D721Med (cell line): ENCODE measurements at places on chromosomes 11 and 22.

DNA sequence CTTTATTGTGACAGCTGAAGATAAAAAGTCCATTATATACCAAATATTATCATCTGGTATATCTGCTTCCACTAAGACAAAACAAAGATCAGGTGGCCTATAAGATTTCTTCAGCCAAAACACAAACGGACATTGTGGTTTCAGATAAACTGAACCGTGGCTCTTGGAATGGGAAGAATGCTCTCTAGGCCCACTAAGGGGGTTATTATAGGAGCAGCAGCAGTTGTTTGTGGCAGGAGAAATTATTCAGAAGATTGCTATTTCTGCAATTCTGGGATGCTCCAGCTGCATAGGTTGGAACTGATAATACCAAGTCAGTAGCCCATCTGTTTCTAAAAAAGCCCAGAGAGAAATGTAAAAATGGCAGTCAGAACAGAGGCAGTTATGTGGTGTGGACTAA, 145.3 kb downstream of the NCAM1 start:
- no peak for DNase-seq

DNA sequence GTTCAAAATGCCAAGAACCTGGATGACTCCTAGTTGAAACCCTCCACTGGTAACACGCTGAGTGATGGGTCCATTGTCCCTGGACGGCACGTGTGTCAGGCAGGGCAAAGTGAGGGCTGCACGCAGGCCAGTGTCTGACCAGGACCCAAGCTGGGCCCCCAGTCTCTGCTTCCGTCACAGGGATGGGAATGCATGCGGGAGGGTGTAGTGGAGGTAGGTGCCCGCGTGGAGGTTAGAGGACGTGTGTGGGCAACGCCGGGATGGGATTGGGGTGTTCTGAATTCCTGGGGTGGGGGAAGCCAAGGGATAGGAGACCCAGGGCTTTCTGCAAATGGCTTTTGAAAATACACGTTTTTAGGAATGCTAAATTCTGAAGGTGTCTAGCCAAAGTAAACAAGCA, 943.3 kb downstream of the BRD1 start:
- DNase-seq = no peak

DNA sequence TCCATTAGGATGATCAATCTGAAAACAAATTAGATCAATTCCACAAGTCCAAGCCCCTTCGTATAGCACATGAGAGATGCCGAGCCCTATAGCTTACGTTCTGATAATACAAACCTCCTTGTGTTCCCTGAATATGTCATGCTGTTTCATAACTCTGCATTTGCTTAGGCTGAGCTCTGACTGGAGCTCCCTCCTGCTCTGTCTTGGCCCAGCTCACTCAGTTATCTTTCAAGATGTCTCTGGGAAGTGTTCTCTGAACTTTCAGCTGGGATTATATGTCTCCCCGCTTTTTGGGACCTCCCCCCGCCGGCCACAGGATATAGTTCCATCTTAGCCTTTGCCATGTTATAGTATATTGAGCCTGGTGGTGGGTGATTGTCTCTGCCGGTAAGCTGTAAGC, 44.0 kb downstream of the FDX1 start:
- DNase-seq = no peak

DNA sequence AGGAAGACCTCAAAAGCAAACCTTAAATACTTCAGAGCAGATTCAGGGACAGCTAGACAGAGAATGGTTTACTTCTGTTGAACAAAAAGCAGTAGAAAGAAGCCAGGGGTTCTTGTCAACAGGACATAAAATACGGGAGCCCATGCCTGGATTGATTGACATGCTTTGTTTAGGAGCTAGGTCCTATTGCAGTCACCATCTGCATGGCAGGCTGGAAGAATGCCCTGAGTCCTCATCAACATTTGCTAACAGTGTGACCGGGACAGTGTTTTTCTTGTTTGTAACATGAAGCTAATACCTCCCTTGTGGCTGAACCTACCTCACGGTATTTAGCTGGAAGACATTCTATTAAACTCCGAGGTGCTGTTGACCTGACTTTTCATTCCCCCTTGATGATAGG, 225.4 kb downstream of the NTM start:
- DNase-seq = no peak

- DNase-seq = no peak
Observed at GRCh38 chr11:131810541-131810940, 440.1 kb downstream of the NTM start.

DNA sequence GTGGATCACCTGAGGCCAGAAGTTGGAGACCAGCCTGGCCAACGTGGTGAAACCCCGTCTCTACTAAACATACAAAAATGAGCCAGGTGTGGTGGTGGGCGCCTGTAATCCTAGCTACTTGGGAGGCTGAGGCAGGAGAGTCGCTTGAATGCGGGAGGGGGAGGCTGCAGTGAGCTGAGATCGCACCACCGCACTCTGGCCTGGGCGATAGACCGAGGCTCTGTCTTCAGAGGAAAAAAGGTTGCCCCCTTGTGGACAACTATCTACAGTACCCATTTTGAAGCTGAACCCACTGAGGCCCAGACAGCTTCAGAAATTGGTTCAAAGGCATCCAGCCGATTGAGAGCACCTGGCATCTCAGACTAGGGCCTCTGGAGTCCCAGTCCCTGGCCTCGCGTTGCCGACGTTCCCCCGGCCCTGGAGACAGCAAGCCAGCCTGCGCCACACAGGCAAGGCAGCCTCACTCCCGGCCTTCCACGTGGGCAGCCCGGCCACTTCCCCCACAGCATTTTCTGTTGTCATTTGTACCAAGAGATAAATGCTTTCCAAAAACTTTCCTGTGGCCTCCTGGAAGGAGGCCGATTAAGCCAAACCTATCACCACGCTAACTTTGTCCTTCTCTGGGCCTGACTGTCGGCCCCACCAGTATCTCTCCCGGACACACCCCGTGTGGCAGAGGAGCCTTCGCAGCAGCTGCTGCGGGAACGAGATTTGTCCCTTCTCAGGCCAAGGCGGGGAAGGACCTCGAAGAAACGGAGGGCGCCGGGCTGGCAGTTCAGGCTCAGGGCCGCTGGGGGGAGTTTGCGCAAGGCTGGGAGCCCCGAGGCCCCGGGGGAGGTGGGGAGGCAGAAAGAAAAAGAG, 82.8 kb downstream of the FLI1 start:
- DNase-seq = no peak

DNA sequence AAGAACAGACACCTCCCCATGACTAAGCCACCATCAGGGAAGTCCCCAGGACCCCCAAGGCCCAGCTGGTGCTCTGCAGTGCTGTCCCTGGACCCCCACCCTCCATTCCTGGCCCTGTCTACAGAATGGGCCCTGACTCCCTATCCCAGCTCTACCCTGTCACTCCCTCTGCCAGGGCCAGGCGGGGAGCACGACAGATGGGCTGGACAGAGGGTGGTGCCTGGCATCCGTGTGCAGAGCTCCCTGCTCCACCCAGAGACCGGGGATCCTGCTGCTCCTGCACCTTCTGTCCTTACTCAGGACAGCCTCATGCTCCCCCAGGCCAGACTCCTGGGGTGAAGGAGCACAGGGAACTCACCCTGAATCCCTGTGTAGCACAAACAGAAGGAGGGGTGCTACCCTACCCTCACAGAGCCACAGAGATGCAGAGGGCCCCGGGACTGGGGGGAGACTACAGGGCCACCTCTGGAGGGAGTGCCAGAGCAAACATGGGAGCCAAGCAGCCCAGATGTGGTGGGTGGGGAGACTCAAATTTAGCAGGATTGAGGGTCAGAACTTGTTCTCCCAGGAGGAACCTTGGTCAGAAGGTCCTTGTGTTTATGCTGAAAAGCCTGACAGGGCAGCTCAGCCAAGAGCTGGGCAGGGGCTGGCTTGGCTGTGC, 2.0 kb downstream of the ARVCF start:
- DNase-seq = no peak

- DNase-seq = no peak
Observed at GRCh38 chr22:49925525-49926128, 7.2 kb downstream of the CRELD2 start.

DNA sequence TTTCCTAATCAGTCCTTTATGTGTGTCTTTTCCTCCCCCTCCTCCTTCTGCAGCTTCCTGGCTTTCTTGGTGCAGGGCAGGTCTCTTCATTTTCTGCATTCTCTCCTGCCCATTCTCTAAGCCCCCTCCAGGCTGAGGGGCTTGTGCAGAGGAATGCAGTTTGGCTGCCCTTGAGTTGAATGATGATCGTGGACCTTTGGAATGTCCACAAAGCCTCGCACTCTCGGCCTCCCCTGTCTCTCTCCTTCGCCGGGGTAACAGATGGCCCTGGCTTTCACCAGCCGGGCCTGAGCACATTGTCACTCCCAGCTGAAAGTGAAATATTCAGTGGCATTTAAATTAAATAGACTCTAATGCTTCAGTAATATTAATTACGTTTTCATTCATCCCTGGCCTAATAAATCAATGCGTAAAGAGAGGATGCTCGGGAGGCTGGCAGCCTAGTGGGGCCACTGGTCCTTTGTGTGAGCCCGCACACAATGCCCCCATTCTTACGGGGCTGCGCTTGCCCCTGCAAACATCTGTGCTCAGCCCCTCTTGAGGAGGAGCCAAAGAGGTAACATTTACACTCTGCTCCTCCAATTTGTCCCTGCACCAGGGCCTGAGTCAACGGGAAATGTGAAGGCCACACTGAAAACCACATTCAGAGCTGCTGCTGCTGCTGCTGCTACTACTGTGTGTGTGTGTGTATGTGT, 64.9 kb upstream of the PAX6 start:
- DNase-seq = no peak

DNA sequence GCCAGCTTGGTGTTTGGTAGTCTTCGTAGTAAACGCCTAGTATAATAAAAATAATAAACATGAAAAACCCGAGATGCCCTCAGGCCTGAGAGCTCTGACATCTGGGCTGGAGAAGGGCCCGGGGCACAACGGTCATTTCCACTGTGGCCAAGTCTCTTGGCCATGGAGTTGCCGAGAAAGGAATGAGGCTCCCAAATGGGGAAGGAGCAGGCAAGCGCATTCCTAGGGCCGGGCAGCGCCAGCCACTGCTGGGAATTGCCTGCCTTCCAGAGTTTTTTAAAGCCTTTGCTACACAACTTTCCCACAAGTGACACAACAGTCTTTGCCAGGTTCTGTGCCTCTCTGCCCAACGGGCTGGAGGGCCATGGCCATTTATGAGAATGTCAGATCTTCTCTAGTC, 103.4 kb downstream of the NAV2 start:
- DNase-seq = no peak

- DNase-seq = no peak
Observed at GRCh38 chr11:97123237-97123636, 733.4 kb downstream of the JRKL start.

- DNase-seq = no peak
Observed at GRCh38 chr22:23376256-23376655, 195.9 kb downstream of the BCR start.

- DNase-seq = no peak
Observed at GRCh38 chr22:19180740-19181410, 2.3 kb upstream of the SLC25A1 start.

GRCh38 chr11:26960281-26960680, 33.6 kb upstream of the FIBIN start:
- no peak for DNase-seq

GRCh38 chr11:134539285-134539684, 127.2 kb upstream of the B3GAT1 start:
- DNase-seq = no peak

- DNase-seq = no peak
Observed at GRCh38 chr22:30994960-30995359, 25.9 kb downstream of the TUG1 start.

GRCh38 chr11:57116654-57117053, 65.1 kb upstream of the LRRC55 start:
- DNase-seq = no peak

DNA sequence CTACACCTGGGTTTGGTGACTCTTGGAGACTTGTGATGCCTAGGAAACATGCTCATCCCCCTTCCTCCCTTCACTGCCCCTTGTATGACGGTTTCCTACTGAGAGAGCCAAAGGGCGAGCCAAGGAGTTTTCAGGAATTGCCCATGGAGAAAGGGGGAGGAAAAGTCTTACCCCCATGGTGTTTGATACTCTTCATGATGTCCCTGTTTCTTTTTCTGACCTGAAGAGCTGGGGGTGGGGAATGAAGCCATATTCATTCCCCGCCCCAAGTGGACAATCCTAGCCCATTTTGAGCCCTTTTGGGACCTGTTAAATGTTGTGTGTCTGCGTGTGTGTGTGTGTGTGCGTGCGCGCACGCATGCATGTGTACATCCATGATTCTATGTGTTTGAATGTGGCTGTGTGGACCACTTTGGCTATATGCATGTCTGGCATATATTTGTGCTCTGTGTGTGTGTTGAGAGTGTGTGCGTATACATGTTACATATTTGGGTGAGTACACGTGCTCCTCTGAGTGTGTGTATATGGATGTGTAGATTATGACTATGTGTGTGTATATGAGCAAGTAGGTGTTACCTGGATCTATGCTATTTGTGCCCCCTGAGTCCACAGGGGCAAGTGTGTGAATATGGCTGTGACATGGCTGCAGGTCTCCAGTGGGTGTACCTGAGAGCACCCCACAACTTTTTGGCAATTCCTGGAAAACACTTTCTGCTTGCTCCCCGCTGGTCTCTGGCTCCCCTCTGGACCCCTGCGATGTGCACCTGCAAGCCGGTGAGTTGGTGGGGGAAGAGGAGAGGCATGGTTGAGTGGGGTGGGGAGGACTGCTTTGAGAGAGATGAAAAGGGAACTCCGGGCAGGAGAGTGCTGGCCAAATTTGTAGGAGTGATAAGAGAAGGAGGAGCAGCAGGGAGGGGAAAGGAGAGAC, 24.6 kb downstream of the OTOG start:
- DNase-seq = no peak

- DNase-seq = no peak
Observed at GRCh38 chr11:86801364-86801763, 1.0 kb downstream of the PRSS23 start.

DNA sequence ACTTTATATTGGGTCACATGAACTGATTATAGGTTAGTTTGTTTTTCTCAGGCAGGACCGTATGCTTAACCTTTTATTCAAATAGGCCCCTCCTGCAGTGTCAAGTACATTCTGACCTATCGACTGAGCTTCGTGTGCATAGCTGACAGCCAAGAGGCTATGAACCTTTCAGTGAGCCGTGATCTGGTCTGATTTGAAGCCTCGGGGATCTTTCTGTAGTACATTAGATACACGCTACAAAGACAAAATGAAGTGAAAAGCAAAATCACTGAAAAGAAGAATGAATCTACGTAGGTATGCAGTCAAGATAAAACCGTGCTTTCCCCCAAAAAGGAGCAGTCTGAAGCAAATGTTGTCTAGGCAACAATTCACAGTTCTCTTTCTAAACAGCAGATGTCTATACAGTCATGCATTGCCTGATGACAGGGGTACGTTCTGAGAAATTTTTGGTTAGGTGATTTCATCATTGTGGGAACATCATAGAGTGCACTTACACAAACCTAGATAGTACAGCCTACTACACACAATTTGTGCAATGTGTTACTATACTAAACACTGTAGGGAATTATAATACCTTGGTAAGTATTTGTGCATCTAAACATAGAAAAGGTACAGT, 18.1 kb downstream of the JHY start:
- DNase-seq = no peak
